ENCODE measurements at places on chromosomes 1 and 21.

GRCh38 chr1:244449936-244450508 is 1.7 kb downstream of the ADSS2 start:
- no peak for DNase-seq

GRCh38 chr1:117967477-117967876 is 37.9 kb downstream of the WDR3 start:
- no peak for DNase-seq

GRCh38 chr1:112744009-112744578 is 29.0 kb upstream of the PPM1J start:
- DNase-seq = no peak

DNA sequence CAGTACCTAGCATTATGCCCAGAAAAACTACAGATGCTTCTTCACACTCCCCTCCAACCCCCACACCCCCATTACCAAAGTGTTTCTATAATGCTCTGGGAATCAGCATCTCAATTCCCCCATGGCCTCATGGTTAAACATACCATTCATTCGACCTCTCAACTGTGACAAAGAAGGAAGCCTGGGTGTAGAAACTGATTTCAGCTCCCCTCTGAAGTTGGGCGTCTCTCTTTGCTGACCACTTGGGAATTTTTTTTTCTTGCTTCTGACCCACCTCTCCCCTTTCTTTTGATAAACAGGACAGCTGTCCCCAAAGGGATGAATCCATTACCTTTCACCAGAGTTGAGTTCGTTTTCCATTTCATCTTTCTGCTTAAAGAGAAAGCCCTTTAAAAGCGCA is 116.4 kb upstream of the HOOK1 start:
- DNase-seq = no peak

DNA sequence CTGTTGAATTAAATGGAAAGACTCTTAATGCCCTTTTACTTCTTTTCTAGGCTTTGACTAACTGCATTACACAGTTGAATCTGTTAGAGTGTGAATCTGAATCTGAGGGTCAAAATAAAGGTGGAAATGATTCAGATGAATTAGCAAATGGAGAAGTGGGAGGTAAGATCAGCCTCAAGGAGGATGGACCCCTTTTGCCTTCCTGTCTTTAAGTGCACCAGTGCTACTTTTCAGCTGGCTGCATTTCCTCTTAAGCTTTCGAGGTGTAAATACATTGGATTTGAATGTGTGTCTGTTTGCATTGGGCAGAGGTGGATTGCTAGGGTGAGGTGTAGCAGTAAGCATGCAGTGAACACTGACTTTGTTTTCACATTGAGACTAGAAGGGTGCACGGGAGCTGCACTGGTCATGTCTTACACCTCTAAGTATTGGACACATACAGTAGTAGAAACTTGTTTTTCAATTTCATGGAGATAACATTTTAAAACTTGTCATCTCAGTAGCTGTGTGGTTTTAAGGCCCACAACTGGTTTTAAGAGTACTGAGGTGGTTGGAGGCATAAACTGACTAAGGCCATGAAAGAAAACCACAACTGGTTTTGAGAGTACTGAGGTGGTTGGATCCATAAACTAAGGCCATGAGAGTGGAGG is 35.4 kb downstream of the MIA3 start:
- DNase-seq = no peak

DNA sequence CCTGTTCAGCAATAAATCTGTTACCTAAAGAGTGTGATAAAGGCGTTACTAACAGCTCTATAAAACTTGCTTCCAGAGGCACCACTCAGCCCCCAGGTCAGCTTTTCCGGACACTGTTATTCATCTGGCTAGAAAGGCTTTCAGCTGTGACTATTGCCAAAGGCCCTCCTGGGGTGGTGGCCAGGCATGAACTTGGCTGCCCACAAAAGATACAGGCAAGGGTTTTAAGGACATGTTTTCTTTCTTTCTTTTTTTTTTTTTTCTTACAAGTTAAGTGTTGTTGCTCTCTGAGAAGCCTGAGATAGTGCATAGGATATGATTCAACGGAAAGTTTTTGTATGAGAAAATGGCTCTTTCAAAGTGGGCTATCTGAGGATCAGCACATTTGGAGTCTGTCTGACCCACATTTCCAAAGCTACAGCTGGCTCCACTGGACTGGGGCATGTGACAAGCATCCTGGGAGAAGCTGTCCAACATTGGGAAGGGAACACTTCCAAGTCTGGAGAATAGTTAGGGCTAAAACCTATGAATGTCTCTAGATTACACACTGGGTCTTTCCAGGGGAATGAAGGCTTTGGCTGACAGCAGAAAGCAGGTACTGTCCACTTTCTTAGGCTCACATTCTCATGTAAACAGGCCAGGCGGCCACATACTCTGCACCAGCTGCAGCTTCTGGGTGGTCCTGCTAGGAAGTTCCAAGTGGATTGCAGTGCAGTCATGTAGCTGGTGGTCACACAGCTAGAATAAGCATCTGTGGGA is 639.7 kb downstream of the LMO4 start:
- no peak for DNase-seq

DNA sequence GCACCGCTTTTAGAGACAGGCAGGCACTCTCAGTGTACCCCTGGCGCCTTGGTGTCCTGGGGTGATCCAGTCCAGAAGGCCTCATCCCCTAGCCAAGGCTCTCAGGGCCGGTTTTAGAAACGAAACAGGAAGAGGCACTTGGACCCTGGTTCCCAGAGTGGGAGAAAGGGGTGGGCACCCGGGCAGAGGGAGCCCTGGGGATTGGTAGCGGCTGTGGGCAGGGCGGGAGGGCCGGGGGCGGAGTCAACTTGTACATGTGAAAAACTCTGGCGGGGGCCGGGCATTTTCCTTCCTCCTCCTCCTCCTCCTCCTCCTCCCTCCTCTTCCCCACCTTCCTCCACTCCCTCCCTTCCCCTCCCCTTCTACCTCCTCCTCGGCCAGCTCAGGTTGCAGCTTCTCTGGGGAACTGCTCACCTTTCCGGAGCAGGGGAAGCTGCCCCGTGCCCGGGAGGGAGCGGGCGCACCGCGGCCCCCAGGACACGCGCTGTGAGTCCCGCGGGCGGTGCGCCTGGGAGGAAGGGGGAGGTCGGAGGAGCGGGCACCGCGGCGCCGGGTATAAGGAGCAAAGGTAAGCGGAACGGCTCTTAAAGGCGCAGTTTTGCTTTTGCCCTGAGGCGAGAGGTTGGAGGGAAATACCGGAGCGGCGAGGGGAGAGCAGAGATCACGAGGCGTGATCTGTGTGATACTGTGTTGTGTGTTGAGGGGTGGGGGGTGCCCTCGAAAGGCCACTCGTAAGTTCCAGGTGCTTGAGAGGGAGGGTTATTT is at the start of gene CDK18:
TSS of gene CDK18 (plus strand) at position 359 of the 765 bp plus-strand sequence. CDS start 18,499 bp downstream, outside the sequence.
- no peak for DNase-seq

GRCh38 chr1:199138061-199138460 is 499.2 kb downstream of the PTPRC start:
- DNase-seq = no peak

DNA sequence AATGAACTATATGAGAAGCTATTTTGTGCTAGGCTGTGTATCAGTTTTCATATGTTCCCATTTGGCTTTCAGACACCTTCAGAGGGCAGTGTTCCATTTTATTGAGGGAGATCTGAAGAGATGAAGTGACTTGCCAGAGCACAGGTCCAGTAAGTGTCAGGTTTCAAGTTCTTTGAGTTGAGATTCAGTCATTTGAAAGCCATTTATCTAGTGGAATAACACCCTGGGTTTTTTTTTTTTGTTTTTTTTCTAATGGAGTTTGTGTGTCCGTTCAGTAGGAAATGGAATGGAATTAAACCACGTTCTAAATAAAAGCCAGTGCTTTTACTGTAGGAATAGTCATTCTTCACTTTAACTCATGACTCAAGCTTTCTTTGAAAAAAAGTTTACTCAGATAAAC is 652.9 kb upstream of the USP24 start:
- no peak for DNase-seq

GRCh38 chr1:30088594-30088993 is 634.8 kb downstream of the MATN1 start:
- DNase-seq = no peak

GRCh38 chr21:42524341-42525028 is 10.8 kb downstream of the SLC37A1 start:
- DNase-seq = no peak

DNA sequence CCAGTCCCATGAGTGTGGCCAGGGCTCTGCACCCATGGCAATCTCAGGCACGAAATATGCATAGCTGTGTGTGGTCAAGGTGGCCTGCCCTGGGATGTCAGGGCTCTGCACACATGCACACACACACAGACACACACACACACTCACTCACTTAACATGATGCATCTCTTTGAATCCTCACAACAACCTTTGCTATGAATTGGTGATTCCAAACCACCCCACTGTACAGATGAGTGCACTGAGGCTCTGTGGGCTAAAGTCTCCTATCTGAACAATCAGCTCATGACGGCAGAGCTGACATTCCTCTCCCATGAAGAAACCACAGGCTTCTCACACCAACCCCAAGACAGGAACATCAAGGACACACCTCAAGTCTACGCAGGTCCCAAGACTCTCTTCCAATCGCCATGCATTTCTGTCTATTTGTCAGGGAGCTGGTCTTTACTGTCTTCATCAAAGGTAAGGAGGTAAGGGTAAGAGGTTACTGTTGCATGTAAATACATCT is 131.6 kb downstream of the ETS2 start:
- no peak for DNase-seq

DNA sequence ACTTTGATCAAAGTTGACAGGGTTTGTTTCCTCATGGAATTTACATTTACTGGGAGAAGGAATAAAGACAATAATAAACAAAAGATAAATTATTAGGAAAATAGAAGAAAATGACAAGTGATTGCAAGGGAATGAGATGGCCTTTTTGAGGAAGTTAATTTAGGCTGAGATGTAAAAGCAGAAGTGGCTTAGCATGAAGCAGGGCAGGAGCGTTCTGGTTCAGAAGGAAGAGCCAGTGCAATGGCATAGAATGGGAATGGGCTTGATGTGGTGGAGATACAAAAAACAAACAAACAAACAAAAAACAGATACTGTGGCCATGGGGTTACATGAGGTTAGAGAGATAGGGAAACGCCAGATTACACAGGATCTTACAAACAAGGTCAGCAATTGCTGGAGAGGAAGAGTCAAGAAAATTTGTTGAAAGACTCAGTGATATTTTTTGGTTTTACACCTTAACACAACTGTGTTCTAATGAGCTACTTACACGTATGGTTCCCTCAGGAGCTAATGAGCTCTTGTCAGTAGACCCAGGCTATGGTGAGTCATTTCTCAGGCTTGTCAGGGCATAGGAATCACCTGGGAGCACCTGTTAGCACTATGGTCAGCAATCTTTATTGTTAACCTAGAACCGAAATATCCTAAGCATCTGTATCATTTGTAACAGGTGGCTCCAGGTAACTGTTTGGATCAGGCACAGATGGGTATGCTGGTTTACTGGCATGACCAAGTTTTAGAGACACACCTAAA is 8.7 kb upstream of the CADM3 start:
- no peak for DNase-seq

- DNase-seq = no peak
Measured at GRCh38 chr1:244231193-244231571, 180.1 kb downstream of the ZBTB18 start.

- no peak for DNase-seq
Measured at GRCh38 chr1:44014365-44015104, 16.7 kb downstream of the SLC6A9 start.

- DNase-seq = no peak
Measured at GRCh38 chr1:197715806-197716205, 59.5 kb downstream of the DENND1B start.

- DNase-seq = no peak
Measured at GRCh38 chr1:177934927-177935326, 34.9 kb downstream of the SEC16B start.

DNA sequence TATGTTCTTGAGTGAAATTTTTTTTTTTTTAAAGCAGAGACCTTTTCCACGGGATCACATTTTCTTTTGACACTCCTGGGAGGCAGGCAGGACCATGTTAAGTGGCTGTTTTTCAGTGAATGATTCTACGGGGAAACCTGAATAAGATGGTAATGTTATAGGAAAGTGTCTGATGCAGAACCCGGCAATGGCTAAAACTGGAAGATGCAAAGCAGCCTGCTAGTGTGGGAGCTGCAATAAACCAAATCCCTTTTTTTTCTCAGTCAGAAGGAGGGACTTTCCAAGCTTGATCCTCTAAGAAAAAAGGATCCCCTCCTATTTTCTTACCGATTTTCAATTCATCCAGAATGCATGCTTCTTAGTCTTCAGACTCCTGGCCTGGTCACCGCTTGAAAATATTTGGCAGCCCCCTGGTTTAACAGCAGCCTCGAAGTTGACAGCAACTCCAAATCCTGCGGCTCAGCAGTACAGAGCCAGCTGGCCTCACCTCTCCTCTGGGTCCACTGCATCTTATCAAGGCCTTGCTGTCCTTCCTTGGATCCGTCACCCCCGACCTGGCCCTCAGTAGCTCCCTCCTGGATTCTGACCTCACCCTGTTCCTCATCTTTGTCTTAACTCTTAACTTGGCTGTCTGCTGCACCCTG is 5.6 kb downstream of the MX2 start:
- DNase-seq = no peak

- DNase-seq = no peak
Measured at GRCh38 chr1:217343907-217344306, 287.0 kb downstream of the GPATCH2 start.

DNA sequence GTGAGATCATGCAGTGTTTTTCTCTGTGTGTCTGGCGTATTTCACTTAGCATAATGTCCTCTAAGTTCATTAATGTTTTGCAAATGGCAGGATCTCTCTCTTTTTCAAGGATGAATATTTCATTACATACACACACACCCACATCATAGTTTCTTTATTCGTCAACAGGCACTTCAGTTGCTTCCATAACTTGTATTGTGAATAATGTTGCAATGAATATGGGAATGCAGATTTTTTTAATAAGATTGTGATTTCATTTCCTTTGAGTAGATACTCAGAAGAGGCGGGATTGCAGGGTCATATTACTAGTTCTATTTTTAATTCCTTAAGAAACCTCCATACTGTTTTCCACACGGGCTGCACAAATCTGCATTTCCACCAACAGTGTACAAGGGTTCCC is 134.0 kb downstream of the CLEC20A start:
- no peak for DNase-seq

GRCh38 chr21:38355992-38356781 is 99.4 kb downstream of the KCNJ15 start:
- no peak for DNase-seq

GRCh38 chr1:101438359-101438758 is 201.5 kb downstream of the S1PR1 start:
- no peak for DNase-seq

DNA sequence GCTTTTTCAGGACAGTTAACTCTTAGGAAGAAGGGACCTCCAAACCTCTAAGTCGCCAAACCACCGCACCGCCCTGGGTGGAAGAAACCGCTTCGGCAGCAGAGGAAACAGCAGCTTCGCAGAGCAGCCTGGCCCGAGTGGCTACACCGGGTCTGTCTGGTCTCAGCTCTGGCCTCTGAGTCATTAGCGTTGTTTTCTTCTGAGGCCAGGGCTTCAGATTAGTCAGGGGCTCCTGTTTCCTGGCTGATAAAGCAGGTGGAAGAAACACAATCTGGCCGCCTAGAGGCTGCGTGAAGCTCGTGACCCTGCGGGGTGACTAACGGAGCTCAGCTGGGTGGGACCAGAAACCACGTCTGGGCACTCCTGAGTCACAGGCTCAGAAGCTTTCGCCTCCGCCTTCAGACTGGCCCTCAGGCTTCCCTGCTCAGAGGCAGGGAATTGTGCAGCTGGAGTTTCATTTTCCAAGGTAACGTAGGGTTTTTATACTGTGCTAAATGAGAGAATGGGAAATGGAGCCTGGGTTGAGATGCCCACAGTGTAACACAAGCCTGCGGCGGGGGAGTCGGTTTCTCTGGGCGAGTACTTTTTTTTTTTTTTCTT is 44.9 kb downstream of the CHAF1B start:
- DNase-seq = peak; percentile 22

- DNase-seq = no peak
Measured at GRCh38 chr1:230518511-230518910, 92.4 kb upstream of the PGBD5 start.

Data from esophagus squamous epithelium (tissue), 5 donors.